SW 1271 (cell line): ENCODE measurements at places on chromosomes 16 and 17.
A peak's percentile ranks its signal among the peaks of the same experiment; 100 is the strongest.

DNA sequence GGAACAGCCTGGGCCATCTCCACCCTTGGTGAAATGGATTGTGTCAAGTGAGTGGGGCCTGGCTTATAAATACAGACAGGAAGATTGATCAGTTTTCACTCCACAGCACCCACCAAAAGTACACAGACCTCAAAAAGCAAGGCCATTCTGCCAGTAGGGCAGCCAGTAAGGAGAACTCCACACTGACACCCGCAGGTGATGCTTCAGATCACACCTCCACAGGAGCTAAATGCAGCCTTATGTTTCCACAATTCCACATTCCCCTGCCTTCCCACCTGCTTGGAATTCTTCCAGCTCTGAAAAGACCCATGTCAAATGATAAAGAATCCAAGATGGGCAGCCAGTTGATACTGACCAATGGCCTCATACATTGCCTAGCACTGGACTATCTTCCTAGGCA is 191.1 kb downstream of the ZFHX3 start:
- DNase-seq, result peak; percentile 4

DNA sequence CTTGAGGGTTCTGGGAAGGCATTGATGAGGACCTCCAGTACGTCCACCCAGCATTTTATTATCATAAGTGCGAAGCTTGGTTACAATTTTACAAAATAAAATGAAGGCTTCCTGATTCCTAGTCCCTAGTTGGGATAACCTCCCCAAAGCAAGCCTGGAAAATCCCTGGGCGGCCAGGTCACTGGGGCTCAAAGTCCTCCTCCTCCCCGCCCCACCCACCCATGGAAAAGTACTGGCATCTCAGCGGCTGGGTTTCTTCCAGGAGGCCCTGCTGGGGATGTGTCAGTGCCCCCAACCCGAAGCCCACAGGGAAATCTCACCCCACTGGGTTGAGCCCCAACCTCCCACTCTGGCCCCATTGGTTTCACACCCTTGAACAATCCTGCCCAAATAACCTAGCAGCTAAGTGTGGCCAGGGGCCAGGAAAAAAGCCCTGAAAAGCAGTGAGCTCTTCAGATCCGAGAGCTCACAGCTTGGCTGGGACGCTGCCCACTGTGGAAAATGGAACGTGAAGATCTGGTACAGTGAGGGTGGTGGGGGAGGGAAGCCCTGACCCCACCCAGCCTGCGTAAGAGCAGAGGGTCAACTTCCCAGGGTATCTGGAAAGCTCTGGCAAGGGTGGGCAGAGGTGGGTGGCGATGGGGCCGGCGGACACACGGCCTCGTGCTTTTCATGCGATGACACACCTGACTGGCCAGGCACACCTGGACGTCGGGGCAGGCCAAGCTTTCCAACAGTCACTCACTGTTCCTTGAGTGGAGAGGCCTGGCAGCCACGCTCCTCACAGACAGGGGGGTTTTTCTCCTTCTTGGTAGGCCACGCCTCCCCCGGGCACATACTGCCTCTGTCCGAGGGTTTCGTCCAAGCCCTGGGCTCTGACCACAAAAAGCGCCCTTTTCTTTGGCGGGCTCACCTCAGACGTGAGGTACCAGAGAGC is 324.5 kb downstream of the SOX9 start:
- no peak for DNase-seq

GRCh38 chr16:28623172-28623711 is 13.4 kb upstream of the SULT1A1 start:
- no peak for DNase-seq

DNA sequence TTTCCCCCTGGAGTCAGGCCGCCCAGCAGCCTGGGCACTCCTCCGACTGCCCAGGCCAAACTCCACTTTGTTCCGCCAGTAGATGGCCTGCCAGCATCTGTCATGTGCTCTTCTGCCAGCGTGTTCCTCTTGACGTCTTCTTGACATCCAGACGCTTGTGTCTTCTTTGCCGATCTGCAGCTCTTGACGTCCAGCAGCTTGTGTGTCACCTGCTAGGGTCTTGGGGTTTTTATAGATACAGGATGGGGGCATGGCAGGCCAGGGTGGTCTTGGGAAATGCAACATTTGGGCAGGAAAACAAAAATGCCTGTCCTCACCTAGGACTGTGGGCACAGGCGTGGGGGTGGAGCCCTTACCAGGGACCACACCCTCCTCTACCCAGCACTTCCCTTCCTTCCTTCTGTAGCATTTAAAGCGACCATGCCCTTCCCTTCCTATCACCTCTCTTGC is 88.7 kb downstream of the BMERB1 start:
- DNase-seq, result no peak

- DNase-seq, result no peak
Measured at GRCh38 chr16:21722771-21723455, 59.1 kb downstream of the OTOA start.
